ENCODE measurements at places on chromosomes 2 and 18.

GRCh38 chr2:104812286-104812685 is 41.6 kb upstream of the POU3F3 start:
- DNase-seq = no peak

DNA sequence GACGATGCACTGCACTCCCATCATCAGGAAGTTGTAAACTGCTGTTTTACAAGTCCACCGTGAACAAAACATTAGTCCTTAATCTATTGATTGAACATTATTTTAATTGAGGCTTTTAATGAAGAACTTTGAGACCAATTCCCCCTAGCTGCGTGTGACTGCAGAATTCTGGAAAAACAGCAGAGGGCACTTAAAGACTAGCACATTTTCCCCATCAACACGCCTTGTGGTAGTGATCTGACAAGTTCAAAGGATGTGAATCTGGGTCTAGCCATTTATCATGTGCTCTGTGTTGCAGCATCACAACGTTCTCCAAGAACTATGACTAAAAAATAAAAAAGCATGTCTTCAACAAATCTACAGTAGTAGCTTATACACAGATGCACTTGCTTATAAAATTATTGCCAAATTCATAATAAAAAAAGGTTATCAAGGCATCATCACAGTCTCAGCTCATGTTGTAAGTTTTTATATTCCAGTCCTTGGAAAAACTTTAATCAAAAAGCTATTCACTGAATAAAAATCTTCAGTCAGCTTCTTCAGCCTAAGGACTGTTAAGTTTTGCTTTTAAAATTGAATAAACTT is 35.8 kb downstream of the SKOR2 start:
- DNase-seq = no peak

GRCh38 chr2:58923869-58924268 is 682.7 kb upstream of the FANCL start:
- DNase-seq = no peak

DNA sequence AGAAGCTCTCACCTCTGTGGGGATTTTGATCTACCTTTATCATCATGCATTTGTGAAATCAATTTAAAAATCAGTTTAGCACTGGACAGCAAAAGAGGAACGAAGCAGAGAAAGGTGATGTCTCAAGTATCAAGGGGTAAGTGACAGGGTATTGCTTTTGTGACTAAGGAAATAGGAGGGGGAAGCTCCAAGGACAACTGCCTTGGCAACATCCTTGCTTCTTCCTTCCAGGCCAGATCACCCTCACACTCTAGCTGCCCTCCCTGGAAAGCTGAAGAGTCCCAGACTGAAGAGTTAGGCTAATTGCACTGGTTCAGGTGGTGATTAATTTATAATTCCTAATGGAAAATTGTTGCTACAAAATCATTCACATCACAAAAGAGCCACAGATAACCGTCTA is 859.1 kb upstream of the ACVR2A start:
- DNase-seq = no peak

Measured in activated CD8-positive, alpha-beta memory T cell treated with anti-CD3 and anti-CD28 coated beads for 1 hour (primary cell).